NCI-H1930 (cell line): ENCODE measurements at places on chromosomes 4 and X.

GRCh38 chr4:15934259-15934658 is 4.3 kb downstream of the FGFBP1 start:
- DNase-seq: no peak

DNA sequence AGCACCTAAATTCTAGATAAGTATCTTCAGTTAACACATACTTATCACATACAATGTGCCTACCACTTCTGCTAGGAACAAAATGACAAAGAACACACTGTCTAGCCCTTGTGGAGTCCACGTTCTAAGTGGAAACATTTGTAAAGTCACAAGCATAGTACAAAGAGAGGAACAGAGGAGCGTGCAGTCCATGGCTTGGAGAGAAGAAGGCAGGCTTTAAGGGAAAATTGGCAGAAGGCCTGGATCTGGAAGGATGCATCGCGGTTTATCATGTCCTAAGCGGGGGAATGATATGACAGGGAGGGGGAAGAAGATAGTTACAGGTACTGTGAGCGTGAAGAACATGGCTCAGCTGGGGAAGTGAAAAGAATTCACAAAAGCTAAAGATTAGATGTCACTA is 218.0 kb downstream of the PRDM5 start:
- DNase-seq: no peak

- no peak for DNase-seq
These were observed 75.4 kb downstream of the DCHS2 start for GRCh38 chr4:154416190-154416547.

DNA sequence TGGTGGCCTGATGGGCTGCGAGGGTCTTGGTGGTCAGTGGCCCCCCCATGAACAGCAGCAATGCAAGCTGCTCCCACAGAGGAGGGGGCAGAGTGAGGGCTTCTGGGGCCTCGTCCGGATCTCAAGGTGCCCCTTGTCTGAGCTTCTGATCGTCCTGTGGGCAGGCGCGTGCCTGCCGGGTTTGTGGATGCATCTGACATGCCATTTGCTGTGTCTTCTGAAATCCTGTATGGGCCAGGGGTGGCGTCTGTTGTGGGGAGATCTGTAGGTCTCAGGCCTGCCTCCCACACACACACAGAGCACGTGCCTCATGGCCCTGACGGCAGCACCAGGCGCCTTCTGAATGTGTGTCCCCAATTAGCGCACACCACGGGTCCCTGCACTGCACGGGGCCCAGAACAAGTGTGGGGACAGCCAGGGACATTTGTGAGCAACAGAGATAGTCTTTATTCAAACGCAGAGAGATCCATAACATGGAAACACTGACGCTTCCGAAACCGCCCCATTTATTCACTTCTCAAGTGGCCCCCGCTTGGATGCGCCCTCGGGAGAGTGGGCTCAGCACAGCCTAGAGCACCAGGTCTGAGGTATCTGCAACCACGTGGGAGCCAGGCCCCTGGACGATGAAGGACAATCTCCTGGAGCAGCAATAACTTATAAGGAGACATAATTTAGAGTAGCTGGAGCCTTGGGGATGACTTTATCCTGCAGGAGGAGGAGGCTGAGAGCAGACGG is 5.7 kb downstream of the SPON2 start:
- no peak for DNase-seq

DNA sequence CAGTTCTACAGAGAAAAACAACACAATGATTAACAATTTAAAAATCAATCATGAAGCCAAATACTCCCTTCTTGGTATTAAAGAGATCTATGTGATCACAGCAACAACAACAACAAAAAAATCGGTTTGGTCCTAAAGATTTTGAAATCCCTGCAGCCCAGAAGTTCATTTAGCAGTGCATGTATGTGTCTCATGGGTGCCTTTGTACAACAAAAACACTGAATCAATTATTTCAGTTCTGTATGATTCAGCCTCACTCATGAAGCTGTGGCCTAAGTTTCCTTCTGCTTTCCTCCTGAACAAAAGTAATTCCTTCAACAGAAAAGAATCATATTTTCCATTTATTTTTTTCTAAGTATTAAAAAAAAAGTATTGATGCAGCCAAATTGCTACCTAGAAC is 393.4 kb upstream of the NDST3 start:
- no peak for DNase-seq

GRCh38 chrX:57977992-57978391 is 67.7 kb upstream of the ZXDA start:
- DNase-seq: no peak

DNA sequence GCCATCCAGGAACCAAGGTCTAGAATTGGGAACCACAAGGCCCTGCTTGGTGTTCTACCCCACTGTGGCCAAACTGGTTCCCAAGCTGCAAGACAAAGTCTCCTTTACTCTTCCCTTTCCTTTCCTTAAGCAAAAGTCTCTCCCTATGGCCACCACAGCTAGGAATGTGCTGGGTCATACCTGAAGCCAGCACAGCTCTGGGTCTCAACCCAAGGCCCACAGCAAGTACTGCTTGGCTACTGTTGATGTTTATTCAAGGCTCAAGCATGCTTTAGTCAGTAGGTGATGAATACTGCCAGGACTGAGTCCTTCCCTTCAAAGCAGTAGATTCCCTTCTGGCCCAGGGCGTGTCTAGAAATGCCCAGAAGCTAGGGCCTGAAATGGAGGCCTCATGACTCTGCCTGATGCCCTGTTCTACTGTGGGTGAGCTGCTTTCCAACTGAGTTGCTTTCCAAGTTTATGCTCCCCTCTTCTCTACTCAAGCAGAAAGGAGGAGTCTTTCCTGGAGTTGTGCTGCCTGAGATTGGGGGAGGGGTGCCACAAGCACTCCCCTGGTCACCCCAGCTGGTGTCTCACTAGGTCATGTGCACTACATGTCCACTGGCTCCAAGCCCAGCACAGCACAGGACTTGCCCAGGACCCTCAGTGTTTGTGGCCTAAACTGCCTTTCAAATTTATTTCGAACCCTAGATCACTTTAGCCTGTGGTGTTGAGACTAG is 44.9 kb downstream of the STAP1 start:
- no peak for DNase-seq

GRCh38 chrX:21408307-21408706 is 34.1 kb downstream of the CNKSR2 start:
- DNase-seq: no peak

- no peak for DNase-seq
These were observed 181.0 kb upstream of the EOLA2 start for GRCh38 chrX:150119323-150119722.

DNA sequence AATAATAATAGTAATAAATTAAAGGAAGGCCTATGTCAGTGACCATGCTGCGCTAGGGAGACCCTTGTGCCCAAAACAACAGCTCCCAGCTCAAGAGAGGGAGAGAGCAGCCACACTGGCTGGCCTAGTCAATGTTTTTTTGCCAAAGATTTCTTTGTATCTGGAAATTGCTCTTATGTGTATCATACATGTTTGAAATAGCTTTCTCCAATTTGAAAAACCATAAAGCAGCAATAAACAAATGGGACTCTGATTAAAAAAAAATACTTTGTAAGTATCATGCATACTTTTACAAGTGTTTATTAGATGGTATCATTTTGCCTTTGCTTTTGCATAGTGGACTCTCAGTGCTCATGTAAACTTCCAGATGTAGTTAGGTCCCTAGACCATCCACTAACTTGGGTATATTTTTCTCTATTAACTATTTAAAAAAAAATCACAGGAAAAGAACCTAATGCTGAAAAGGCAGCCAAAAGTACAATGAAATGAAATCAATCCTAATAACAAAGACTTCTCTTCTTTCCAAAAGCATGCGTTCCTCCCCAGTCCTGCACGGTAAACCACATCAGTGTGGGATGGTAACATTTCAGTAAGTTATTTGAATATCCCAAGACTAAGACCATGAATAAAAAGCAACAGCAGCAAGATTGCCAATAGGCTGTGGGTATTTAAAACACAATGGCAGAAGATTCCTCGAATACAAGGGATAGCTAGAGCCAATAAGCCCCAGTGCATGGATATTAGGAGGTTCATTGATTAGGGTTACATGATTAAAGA is 117.6 kb downstream of the PALLD start:
- DNase-seq: no peak

DNA sequence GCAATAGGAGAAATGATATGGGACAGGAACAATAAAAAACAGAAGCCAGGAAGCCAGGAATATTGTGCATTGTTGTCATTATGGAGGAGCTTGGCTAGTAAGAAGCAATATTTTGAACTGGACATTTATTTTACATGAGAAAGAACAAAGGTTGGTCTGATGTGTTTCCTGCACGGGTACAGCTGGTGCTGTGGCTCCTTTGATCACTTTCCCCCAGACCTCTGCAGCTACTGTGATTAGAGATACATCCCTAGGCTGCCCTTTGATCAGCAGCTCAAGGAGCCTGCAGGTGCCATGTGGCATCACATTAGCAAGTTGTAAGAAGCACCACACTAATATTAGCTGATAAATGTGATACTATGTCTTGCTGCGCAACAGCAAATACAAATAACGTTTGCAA is 2.5 kb downstream of the PDGFC start:
- DNase-seq: no peak

DNA sequence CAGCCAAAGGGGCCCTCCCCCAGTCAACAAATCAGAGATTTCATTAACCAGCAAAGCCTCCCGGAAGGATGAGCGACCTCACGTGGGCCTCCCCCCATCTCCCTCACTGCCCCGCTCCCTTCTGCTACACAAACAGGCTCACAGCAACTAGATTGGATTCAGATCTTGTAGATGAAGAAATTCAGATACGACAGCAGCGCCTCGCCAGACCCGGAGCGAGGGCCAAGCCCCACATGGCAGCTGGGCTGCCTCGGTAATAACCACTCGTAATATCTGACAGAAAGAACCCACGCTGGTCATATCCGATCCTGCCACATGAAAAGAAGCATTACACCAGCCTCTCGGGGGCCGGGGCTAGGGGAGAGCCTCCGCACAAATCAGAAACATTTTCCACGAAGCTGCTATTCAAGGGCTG is 581.3 kb downstream of the BCOR start:
- DNase-seq: no peak

DNA sequence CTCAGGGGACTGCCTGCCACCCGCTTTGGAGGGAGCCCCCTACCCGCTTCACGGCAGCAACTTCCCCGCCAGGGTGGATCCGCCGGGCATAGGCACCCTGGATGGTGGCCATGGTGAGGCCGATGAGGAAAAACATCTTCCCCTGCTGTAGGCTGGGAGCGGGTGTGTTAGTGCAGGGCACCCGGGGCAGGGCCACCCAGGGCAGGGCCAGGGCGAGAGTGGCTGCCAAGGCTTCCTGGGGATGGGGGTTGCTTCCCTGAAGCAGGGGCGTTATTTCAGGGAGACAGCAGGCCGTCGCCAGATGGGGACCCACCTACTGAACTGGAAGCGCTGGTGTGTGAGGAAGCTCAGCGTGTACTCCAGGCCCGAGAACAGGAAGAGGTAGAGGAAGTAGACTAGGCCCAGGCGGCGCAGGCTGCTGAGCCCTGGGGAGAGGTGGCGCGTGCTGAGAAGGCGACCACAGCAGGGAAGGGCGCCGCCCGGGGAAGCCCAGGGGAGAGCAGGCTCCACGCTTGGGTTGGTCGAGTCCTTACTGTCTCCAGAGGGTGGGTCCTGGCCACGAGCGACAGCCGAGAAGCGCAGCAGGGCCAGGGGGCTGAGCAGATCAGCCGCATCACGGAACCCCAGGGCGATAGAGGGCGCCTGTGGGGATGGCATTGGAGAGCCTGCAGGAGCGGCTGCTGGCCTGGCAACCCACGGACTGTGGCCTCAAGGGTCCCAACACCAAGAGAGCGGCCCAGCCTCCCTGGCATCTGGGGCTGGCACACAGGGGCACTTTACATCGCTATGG is 31.5 kb downstream of the NOP14 start:
- no peak for DNase-seq

- no peak for DNase-seq
These were observed 57.7 kb upstream of the EFHC2 start for GRCh38 chrX:44401151-44401550.

- no peak for DNase-seq
These were observed 1030.8 kb downstream of the SH3BGRL start for GRCh38 chrX:82232679-82233078.

DNA sequence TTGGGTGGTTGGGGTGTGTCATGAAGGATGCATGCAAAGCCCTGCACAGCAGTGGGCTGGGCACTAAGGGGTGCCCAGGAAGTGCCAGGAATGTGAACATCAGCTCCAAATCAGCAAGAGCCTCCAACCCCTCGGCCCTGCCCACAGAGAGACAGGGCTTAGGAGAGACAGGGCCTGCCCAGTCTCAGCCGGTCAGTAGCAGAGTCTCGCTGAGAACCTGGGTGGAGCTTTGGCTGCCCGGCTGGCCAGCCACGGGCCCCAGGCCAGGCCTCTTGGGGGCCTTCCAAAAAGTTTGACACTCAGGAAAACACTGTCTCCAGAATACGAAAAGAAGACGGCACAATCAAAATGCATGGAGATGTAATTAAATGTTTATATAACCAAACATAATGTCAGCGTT is 4.3 kb upstream of the MXD4 start:
- DNase-seq: no peak

DNA sequence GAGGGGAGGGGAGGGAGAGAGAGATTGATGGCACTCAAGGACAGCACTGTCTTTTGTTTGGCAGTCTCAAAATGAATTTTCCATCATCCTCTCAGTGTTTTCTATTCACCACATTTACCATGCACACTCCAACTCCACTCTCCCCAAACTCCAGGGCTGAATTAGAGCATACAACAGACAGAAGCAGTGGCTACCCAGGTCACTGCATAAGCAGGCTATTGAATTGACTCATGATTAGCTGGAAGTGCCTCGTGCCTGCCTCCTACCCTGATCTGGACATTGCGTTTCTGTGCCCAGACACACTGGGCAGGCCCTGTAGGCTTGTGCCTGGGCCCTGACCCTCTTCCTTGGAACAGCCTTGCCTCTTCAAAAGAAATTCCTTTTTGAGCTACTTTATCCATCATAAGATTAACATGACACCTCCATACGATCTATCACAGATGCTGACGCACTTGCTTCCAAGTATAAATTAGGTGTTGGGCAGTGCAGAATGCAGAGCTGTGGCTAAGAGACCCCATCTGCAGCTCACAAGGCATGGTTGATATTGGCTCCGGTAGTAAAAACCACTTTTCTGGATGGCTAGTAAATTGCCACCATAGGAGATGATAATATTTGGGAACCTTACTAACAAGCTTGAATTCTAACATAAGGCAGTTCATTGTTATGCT is 752.9 kb downstream of the RPA4 start:
- no peak for DNase-seq

DNA sequence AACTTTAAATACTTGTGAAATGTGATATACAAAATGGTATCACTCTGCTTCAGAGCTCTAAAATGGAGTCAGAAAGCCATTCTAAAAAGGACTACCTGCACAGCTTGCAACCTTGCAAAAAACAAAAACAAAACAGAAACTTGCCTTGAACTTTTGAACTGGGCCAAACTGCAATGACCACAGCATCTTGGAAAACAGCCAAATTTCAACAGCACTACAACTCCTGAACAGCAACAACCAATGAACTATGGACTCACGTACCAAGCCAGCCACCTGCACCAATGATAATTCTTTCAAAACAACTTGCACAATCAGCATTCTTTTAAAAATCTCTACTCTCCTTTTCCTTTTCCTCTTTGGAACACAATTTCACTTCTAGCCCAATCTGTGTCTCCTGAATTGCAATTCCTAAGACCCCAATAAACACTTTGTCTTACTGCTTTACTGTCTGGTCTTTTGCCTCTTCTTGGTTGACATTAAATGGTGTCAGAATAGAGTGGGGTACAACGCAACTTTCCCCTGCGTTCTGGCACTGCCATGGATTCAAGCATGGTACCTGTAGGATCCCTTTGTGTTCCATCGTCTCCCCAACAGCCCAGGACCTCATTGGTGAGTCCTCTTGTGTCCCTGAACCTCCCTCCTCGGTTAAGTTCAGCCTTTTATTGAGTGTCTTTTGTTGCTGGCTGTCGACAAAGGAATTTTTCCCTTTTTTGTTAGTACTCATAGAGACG is 35.7 kb upstream of the FMR1 start:
- no peak for DNase-seq

- DNase-seq: no peak
These were observed 10.6 kb upstream of the PGRMC2 start for GRCh38 chr4:128298146-128298758.
